ENCODE measurements at places on chromosomes 16 and 17.

DNA sequence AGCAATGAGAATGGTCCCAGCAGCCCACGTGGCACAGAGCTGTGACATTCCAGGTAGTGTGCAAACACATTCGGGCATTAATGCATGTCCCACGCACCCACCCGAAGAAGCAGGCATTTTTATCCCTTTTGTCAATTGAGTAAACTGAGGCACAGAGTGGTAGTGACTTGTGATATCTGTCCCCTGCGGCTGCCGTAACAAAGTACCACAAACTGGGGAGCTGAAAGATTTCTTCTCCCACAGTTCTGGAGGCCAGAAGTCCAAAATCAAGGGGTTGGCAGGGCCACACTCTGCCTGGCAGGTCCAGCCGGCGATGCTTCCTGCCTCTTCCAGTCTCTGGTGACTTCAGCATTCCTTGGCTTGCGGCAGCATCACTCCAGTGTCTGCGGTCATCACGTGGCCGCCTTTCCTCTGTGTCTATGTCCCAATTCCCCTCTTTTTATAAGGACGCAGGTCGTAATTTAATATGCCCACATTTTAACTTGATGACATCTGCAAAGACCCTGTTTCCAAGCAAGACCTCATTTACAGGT, 221.9 kb upstream of the GSE1 start:
- DNase-seq = no peak

GRCh38 chr16:354291-354881, 1.9 kb upstream of the AXIN1 start:
- no peak for DNase-seq

GRCh38 chr16:35523991-35524390, 2064.6 kb downstream of the TP53TG3F start:
- DNase-seq = no peak

DNA sequence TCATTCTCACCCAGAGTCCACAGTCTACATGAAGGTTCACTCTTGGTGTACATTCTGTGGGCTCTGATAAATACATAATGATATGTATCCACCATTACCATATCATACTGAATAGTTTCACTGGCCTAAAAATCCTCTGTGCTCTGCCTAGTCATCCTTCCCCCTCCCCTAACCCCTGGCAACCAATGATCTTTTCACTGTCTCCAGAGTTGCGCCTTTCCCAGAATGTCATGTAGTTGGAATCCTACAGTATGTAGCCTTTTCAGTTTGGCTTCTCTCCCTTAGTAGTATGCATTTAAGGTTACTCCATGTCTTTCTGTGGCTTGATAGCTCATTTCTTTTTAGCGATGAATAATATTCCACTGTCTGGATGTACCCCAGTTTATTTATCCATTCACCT, 101.3 kb downstream of the NOG start:
- no peak for DNase-seq

- no peak for DNase-seq
Measured at GRCh38 chr16:72932050-72932449, 115.9 kb downstream of the ZFHX3 start.

DNA sequence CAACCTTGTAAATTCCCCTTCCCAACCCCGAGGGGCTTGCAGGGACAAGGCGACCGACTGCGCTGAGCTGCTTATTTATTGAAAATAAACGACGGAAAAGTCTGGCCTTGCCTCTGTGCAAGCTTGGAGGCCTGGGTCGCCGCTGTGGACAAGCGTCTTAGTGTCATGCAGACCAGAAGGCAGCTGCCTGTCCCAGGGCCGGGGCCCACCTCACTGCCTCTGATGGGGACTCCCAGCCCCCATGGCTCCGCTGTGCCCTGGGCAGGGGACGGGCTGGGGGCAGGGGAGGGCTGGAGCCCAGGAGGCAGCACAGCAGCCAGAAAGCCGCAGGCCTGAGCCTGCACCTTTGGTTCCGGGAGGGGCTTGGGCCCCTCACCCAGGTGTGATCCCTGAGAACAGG, 20.7 kb downstream of the RABEP2 start:
- DNase-seq = no peak

GRCh38 chr17:46044286-46044928, 45.4 kb downstream of the STH start:
- DNase-seq = no peak

DNA sequence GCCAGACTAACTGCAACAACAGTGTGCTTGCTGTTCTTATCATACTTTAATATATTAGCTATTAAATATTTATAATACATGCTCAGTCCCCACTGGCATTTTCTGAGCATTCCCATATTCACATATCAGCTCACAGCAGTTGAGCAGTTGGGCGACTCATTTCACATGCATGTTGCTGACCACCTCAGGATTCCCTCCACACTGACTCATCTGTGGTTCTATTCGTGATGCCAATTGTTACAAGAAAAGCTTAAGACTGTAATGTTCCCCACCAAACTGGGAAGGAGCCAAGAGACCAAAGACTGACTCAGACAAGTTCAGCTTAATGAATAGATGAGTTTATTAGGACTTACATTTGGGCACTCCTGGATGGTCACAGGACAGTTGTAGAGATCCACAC, 100.3 kb upstream of the KIF2B start:
- peak; percentile 42 for DNase-seq

DNA sequence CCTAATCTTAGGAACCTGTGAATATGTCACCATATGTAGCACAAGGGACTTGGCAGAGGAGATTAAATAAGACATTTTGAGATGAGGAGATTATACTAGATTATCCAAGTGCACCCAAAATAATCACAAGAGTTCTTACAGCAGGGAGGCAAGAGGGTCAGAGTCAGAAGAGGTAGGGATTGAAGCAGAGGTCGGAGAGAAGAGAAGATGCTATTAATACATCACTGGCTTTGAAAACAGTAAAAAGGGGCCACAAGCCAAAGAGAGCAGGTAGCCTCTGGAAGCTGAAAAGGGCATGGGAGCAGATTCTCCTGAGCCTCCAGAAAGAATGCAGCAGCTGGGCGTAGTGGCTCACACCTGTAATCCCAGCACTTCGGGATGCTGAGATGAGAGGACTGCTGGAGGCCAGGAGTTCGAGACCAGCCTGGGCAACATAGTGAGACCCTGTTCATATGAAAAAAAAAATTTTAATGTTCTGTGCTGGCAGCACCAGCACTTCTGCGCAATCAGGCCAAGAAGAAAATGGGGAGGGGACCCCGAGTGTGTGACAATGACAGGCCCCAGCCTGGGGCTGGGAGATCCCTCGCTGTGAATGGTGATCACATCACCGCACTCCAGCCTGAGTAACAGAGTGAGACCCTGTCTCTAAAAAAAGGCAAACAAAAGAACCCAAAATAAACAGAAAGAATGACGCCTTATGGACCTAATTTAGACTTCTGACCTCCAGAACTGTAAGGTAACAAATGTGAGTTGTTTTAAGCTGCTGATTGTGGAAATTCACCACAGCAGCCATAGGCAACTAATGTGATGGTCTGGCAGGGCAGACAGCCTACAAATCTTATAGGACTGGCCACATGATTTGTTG, 275.4 kb downstream of the MRTFB start:
- no peak for DNase-seq

- DNase-seq = no peak
Measured at GRCh38 chr16:86980644-86981043, 336.5 kb downstream of the C16orf95 start.

GRCh38 chr16:1278477-1278876, 22.6 kb downstream of the TPSD1 start:
- DNase-seq = no peak

DNA sequence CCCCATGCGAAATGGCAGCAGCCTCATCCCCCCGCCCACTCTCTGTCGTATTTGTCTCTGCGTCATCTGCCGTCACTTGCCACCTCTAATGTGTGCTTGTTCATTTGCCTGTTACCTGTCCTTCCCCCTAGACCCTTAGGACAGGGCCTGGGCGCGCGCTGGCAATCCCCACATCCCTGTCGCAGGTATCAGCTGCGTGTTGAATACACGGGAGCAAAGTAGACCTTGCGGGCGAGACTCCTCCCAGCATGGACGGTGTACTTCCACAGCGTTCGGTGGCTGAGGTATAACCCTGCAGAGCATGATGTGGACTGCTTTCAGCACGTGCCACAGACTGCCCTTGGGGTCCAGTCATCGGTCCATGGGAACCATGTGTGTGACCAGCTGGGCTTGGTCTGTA, 170.1 kb upstream of the CHMP6 start:
- DNase-seq = no peak

GRCh38 chr17:73091770-73092522, 542 bp downstream of the SLC39A11 start:
- no peak for DNase-seq

- no peak for DNase-seq
Measured at GRCh38 chr16:68984467-68984866, 121.0 kb upstream of the HAS3 start.

DNA sequence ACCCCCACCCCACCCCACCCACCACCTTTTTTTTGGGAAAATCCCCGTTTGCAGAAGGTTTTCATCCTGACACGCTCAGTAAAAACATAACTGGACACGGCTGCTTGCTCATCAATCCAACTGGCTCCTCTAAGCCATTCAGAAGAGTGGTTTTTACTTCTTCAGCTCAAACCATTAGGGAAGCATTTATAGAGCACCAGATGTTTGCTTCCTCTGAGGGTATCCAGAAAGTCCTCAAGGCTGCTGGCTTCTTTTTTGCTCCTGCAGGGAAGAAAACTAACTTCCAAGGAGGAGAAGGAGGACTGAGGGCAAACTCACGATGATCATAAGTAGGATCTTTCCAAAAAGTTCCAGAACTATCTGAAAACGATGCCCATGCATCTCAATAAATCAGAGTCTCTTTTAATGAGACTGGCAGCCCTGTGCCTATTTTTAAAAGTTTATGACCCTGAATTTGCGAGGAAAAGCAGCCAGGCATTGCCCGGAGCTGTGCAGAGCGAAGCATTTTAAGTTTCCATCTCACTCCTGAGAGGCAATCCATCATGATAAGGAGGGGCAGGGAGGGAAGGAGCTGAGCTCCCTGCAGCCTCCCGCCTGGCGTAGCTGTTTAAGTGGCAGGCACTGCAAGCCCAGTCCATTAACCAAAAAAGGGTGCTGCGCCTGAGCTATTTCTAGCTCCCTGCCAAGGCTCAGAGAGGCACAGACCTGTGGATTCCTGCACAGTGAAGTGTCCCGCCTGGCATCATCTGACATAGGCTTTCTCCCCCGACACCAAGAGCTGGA, 146.3 kb upstream of the FOXF1 start:
- no peak for DNase-seq

DNA sequence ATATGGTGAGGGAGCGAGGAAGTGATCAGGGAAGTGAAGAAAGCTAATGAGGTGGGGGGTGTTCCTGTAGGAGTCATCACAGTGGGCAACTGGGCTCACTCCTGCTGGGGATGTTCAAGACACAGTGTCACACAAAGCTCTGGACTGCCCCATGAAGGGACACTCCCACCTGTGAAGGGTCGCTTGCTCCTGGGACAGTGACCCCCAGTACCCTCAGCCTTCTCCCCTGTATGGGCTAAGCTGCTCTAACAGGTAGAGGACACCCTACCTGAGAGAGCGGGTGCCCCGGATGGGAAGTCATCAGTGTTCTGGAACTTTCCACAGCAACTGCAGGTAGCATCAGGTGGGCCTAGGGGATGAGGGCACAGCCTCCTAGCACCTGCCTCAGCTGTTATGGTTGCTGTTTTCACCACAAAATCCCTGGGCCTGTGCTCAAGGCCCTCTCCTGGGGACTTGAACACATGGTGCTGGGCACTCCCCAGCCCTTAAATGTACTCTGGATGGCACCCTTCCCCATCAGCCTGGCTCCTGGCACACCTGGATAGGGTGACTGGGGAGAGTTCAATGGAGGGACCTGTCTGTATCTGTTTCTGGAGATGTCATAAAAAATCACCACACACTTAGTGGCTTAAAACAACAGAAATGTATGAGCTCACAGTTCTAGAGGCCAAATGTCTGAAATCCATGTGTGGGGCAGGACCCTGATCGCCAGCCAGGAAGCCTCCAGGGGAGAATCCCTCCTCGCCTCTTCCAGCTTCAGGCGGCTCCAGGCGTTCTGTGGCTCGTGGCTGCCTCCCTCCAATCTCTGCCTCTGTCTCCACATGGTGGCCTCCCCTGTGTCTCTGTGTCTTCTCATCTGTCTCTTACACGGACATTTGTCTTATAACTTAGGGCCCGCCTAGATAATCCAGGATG, 104.0 kb upstream of the CDH5 start:
- no peak for DNase-seq

GRCh38 chr17:6587310-6587709, 31.0 kb upstream of the PITPNM3 start:
- DNase-seq = no peak

DNA sequence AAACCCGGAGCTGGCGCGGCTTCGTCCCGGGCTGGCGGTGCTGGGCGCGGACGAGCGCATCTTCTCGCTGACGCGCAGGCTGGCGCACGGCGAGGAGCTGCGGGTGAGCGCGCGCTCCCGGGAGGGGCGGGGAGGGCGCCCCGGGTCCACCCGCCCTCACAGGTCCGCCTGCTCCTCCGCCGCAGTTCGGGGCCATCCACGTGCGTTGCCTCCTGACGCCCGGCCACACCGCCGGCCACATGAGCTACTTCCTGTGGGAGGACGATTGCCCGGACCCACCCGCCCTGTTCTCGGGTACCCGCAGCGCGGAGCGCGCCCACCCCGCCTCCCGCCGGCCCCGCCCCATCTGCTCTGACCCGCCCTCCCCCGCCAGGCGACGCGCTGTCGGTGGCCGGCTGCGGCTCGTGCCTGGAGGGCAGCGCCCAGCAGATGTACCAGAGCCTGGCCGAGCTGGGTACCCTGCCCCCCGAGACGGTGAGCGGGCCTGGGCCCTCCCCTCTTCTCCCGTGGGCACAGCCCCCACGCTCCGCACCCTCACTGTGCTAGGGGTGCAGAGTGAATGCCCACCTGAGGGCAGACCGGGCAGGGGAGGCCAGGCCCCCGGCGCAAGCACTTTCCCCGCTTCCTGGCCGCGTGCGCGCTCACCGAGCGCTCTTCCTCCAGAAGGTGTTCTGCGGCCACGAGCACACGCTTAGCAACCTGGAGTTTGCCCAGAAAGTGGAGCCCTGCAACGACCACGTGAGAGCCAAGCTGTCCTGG, 1.4 kb downstream of the HAGHL start:
- no peak for DNase-seq

- DNase-seq = no peak
Measured at GRCh38 chr16:568401-569258, 1.1 kb upstream of the PIGQ start.

GRCh38 chr17:40548982-40549685, 16.1 kb downstream of the CCR7 start:
- DNase-seq = no peak

GRCh38 chr17:78267253-78268073, 36.0 kb downstream of the TMEM235 start:
- no peak for DNase-seq

DNA sequence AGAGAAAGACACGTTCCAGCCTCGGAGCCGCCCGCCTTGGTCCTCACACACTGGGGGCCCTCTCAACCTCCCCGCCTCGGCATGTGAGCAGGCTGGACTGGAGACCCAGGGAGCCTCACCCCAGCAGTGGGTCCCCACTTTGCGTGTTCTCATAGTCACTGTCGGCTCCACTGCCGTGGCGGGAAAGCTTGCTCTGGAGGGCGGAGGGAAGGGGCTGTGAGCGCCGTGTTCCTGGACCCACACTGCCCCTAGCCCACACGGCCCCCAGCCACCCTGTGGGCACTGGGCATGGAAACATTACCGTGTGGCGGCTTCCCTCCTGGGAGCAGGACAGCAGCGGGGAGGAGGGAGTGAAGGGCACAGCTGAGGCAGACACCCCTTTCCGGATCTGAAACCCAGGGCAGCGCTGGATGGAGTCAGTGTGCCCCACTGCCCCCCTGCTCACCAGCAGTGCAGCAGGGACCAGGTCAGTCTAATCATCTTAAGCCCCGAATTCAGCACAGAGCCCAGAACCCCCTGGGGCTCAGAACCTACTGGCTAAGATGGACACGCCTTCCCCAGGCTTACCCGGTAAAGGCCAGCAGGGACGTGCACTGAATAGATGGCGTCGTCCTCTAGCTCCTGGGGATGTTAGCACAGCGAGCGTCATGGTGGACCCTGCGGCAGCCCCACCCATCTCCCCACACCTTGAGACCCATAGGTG, 7.2 kb downstream of the TP53I13 start:
- no peak for DNase-seq

Measured in 8988T (cell line).